Stimulated activated CD4-positive, alpha-beta T cell treated with anti-CD3 and anti-CD28 coated beads, TNF-alpha, amount 100 ng/mL, for 48 hours (primary cell): ENCODE measurements at places on chromosomes 3 and 15.

GRCh38 chr3:155182467-155182866 lies 102.3 kb downstream of the MME start:
- DNase-seq = no peak

GRCh38 chr3:44516230-44516629 lies 38.8 kb upstream of the ZNF445 start:
- no peak for DNase-seq

- DNase-seq = no peak
Measured at GRCh38 chr3:195905970-195906864, 2.1 kb downstream of the TNK2 start.

DNA sequence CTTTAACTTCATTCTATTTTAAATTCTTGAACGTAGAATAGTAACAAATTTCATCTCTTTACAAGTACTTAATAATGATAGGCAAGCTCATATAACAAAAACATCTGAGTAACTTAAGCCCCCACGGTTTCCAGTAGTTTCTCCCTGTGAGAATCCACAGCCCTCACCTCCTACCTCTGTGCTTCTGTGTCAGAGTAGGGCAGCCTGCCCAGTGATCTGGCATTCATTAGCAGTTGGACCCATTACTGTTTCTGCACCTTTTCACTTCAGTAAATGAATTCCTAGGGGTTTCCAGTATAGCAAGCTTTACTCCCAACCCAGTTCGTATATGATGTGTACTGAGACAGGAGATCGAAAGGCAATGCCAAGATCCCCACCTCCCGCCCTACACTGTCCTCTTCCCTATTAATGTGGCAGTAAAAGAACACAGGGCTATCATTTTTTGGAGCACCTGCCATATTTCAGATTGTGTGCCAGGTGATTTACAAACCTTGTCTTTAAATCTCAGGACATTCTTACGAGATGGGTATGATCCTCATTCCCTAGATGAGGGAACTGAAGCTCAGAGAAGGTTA lies 40.8 kb downstream of the EIF2AK4 start:
- DNase-seq = no peak

- no peak for DNase-seq
Measured at GRCh38 chr15:78075490-78076230, 1.9 kb downstream of the TBC1D2B start.

GRCh38 chr3:46096336-46096735 lies 69.1 kb upstream of the XCR1 start:
- no peak for DNase-seq

DNA sequence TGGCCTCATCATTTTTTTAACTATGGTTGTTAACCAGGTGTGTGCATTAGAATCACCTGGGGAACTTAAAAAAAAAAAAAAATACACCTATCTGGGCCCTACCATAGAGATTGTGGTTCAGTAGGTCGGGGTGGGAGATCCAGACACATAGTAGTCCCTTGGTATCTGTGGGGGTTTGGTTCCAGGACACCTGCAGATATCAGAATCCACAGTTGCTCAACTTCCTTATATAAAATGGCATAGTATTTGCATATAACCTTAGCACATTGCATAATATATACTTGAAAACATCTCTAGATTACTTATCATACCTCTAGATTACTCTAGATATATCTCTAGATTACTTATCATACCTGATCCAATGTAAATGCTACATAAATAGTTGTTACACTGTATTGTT lies 5.0 kb downstream of the IQGAP1 start:
- DNase-seq = no peak

- DNase-seq = no peak
Measured at GRCh38 chr3:159850481-159850880, 138.2 kb upstream of the IL12A start.

GRCh38 chr3:168341956-168342936 lies 246.5 kb upstream of the GOLIM4 start:
- DNase-seq = no peak

DNA sequence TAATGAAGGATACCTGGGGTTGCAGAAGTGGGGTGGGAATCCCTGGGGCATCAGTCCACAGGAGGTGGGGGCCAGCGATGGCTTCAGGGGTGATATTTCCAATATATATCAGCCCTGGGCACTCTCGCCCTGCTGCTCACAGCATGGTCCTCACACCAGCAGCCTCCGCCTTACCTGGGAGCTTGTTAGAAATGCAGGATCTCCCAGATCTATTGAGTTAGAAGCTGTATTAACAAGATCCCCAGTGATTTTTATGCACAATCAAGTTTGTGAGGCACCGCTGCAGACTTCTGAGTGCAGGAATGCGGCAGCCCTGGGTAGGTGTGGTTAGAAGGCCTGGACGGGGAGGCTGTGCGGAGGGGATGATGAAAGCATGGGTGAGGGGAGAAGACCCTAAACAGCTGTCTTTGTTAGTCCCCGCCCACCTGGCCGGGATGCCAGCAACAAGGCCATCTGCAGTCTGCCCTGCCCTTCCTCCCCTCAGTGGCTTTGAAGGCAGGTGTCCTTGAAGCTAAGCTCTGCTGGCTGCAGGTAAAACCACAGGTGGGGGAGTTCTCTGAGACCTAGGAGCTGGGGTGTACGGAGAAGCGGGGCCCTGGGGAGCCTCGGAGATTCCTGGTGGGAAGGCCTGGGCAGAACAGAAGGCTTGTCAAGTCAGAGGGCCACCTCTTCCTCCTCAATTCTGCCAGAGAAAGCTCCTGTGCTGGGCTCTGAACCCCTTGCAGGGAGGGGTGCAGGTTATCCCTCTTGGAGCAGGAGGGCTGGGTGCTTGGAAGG lies 11.4 kb downstream of the FAM107A start:
- DNase-seq = no peak
